Bone marrow (tissue), 2 donors: ENCODE measurements at places on chromosomes 13 and 19.

GRCh38 chr13:91417660-91418325, 19.4 kb downstream of the GPC5 start:
- no peak for DNase-seq

GRCh38 chr19:28296506-28296905, 916.4 kb downstream of the UQCRFS1 start:
- DNase-seq, result no peak

DNA sequence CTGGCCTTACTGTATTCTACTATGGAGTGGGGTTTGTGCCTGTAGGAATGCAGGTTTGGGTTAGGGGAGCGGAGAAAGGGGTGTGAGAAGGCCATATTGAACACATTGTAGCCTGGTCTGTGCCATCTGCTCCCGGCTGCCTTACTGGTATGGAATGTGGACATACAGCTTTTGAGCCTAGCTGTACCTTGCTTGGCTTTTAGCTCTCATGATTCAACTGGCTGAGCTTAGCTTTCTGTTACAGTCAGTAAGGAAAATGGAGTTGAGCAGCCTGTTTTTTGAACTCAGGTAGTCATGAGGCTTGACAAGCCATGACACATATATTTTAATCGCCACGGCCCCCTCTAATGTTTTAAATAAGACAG, 41.6 kb downstream of the ARHGAP35 start:
- no peak for DNase-seq

GRCh38 chr19:12453495-12453894, 12.7 kb upstream of the ZNF443 start:
- no peak for DNase-seq

DNA sequence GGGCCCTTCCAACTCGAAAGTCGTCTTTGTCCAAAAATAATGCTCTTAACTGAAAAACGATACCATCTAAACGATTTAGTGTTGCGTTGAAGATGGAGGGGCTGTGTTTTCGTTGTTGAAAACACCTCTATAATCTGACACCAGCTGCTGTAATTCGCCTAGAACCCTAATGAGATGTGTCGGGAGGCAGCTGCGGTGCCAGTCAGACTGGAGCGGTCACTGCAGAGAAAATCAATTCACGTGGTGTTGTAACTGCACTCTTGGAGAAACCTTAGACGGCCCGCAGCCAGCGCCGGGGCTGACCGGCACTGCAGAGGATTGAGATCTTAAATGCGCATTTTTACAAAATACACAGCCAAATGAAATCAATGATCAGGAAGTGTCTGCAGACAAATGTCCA, 339.1 kb downstream of the ZNF536 start:
- no peak for DNase-seq

DNA sequence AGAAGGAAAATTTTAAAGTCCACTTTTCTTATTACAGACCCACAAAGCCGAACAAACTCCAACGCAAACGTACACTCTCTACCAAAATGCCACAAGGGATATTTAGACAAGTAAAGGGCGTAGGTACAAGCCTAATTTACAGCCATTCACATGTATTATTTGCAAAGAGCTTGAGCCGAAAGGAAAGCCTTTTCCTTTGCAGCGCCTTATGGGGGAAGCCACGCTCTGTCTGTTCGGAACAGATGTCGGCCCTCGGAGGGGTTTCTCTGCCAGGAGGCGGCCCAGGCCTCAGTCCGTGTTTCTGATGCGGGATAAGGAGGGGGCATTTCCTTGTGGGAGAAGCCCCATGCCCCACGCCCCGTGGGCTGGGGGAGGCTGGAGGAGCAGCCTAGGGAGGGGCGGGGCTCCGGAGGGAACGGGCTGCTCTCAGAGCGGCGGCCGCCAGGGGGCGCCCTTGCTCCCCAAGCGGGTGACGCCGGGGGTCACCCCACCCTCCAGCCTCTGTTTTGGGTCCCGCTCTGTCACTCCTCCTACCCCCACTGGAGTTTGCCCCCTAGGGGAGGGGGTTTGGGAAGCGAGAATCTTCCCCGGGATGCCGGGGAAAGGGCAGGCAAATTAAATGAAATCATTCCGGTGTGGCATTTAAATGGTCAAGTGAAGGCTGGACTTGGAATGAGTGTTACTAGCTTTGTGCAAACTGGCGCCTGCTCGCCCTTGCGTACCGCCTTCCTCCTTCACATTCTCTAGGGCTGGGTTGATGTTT, 2.9 kb downstream of the HTR2A start:
- DNase-seq, result peak; percentile 45

GRCh38 chr13:109529964-109530363, 256.4 kb downstream of the IRS2 start:
- no peak for DNase-seq

DNA sequence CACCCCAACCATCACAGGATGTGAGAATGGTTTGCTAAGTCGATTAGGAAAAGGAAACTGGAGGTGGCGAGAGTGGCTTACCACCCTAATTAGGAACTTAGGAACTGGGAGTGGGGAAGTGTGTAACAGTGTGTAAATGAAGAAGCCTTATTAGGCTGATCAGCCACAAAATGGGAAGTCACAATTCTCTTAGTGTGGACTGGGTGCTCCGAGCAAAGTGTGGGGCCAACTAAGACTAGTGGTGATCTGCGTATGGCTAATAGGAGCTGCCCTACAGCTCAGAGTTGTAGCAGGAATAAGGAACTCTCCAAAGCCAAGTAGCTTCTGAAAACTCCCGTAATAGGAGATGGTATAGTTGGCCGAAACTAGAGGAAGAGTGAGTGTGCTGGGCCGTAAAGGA, 7.6 kb downstream of the SIGLEC11 start:
- DNase-seq, result no peak

GRCh38 chr13:33561627-33562026, 256.3 kb upstream of the RFC3 start:
- no peak for DNase-seq

- DNase-seq, result no peak
These were observed 38.1 kb upstream of the GPR183 start for GRCh38 chr13:99345345-99345744.

GRCh38 chr19:51729781-51730180, 6.0 kb upstream of the HAS1 start:
- DNase-seq, result no peak

GRCh38 chr13:99320693-99321481, 13.7 kb upstream of the GPR183 start:
- peak; percentile 40 for DNase-seq

DNA sequence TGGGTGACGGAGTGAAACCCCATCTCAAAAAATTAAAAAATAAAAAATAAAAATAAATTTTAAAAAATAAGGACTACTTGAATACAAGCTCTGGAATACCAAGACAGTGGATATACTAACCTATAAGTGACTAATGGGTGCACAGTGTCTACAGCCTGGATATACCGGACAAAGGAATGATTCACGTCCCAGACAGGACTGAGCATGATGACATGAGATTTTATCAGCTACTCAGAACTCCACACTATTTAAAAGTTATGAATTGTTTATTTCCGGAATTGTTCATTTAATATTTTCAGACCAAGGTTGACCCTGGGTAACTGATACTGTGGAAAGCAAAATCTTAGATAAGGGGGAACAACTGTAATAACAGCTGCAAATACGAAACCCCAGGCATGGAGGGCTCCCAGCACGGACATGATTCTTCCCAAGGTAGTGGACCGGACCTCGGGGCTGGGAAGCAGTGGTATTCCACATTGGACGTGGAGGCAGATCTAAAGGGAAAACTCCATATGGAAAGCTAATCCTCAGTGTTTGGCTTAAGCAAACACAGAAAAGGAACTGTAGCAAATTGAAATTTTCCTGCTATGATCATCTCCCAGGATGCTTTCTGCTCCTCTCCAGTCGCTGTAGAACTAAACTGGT, 102.6 kb upstream of the TSHZ3 start:
- DNase-seq, result no peak

DNA sequence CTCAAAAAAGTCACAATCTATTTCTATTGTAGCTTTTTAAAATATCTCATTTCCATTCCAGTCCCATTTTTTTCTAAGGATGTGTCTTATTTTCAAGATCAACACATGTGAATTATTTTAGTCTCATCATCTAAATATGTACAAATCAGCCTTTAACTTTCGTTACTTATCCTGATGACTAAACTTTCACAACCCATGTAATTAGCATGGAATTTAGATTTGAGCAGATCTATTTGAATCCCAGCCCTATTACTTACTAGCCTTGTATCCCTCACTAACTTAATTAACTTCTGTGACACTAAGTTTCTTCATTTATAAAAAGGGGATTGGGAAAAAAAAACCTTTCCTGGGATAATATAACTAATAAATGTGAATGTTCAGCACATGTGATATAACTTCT, 81.1 kb downstream of the UFM1 start:
- no peak for DNase-seq

- DNase-seq, result no peak
These were observed 96.6 kb upstream of the LSM14A start for GRCh38 chr19:34075661-34076091.

DNA sequence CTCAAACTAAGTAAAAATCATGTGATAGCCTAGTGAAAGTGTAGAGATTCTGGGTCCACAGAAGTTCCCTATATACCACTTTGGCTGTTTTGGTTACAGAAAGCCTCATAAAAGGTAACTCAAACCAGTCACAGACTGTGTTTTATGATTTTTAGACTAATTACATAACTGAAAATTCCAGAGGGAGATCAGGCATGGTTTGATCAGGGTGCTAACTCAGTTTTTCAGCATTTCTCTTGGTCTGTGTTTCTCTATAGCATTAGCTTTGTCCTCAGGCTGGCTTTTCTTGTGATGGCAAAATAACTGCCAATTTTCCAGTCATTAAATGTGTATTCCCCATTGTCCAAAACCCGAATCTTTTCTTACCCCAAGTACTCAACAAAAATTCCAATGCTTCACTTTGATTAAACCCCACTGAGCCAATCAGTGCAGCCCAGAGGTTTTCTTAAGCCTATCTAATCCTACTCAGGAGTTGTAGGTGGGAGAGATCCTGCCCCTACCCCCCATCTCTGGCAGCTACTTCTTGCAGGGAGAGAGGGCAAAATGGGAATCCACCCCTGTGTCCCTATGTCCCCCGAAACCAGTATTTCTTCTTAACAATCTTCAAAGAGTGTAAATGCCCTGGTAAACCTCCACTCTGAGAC, 8.6 kb upstream of the FXYD3 start:
- DNase-seq, result no peak

GRCh38 chr13:43046259-43046658, 22.9 kb downstream of the DNAJC15 start:
- no peak for DNase-seq

- DNase-seq, result no peak
These were observed 7.1 kb upstream of the S1PR2 start for GRCh38 chr19:10238172-10238783.
